ENCODE measurements at places on chromosomes 4 and X.
A peak's percentile ranks its signal among the peaks of the same experiment; 100 is the strongest.

- DNase-seq = no peak
These were observed 1.8 kb downstream of the DKK2 start for GRCh38 chr4:107034091-107034995.

GRCh38 chr4:1381944-1382541 lies 24.2 kb downstream of the NKX1-1 start:
- no peak for DNase-seq

DNA sequence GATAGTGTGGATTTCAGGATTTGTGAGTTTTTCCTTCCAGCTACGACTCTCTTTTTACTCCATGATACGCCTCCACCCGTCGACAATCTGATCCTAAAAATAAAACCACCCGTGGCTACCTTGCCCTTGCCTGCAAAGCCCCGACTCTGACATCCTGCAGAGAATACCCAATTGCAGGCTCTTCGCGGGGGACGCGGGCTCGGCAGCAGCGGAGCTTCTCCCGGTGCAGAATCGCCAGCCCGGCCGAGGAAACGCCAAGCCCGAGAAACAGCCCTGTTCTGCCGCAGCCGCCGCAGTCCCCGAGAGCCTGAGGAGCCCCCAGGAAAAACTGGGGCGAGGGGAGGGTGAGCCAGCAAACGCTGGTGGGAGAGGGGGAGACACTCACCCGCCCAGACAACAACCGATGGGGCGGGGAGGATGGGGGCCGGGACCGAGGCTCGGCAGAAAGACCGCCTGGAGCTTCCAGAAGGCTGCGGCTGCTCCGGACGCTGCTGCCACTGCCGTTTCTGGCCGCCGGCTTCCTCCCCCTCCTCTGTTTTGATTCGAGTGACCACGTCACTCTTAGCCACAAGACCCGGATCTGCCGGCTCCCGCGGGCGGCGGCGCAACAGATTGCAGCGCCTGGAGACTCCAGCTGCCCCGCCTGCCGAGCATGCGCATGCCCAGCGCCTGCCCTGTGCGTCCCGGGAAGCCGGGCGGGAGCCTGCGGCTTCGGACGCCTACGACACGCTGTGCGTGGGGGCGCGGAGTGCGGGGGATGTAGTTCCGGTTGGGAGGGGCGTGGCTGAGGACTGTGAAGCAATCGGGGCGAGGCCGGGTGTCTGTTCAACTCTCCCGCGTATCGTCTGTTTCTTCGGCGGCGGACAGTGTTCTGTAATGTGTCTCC lies at the start of gene SMIM14:
Gene SMIM14, minus strand, starts transcription at position 512 of the 886 bp plus-strand sequence. CDS start 33,720 bp downstream, outside the sequence.
- DNase-seq = peak; percentile 81

DNA sequence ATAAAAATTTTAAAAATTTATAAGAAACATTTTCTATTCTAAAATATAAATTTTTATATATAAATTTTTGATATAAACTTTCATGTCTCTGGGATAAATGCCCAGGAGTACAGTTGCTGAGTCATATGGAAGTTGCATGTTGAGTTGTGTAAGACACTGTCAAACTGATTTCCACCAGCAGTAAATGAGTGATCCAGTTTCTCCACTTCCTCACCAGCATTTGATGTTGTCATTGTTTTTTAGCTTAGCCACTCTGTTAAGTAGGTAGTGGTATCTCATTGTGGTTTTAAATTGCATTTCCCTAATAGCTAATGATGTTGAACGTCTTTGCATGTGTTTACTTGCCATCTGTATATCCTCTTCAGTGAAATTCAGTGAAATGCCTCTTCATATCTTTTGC lies 66.5 kb downstream of the MAMLD1 start:
- no peak for DNase-seq

DNA sequence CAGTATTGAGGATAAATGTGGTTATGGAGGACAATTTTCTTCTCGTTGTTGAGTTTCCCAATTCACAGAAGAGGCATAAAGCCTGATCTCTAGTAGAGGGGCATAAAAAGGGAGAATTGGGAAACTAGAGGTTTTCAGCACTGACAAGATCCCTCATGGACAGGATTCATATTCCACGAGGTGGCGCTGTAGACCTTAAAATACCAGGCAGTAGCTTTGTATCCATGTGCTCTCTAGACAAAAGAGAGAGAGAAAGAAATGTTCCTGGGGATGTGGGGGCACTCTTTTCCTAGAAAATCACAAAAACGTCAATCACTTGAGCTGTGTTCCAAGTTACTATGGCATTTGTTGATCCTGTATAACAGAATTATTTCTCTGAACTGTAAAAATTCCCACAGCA lies 128.3 kb downstream of the MAGEE1 start:
- no peak for DNase-seq

- DNase-seq = no peak
These were observed 210.6 kb upstream of the KLF3 start for GRCh38 chr4:38453253-38453881.

GRCh38 chr4:128350449-128351045 lies 62.9 kb upstream of the PGRMC2 start:
- no peak for DNase-seq

DNA sequence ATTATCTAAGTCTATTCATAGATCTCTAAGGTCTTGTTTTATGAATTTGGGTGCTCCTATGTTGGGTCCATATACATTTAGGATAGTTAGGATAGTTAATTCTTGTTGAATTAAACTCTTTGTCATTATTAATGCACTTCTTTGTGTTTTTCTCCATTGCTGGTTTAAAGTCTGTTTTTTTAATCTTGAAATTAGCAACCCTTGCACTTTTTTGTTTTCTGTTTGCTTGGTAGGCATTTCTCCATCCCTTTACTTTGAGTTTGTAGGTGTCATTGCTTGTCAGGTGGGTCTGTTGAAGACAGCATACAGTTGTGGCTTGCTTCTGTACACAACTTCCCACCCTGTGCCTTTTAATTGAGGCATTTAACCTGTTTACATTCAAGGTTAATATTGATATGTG lies 434.8 kb downstream of the OPHN1 start:
- DNase-seq = no peak

DNA sequence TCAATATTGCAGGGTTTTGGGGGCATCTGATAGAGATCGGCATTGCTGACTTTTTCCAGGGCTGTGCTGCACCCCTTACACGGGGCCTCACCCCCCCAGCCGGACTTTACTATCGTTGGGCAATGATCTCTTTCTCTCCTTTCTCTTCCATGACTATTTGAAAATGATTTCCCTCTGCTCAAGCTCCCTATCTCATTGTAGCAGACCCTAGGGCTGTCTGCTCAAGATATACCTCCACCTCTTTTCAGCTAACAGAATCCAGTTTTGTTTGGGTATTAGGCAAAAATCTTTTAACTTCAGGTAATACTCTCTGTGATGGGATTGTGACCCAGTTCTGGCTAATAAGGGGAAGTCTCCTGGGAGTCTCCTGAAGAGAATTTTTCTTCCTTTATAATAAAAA lies 43.5 kb upstream of the ATP6AP2 start:
- no peak for DNase-seq

GRCh38 chr4:11415409-11416070 lies 13.2 kb downstream of the HS3ST1 start:
- DNase-seq = peak; percentile 47

- no peak for DNase-seq
These were observed 796 bp upstream of the ZNF141 start for GRCh38 chr4:336893-337142.

DNA sequence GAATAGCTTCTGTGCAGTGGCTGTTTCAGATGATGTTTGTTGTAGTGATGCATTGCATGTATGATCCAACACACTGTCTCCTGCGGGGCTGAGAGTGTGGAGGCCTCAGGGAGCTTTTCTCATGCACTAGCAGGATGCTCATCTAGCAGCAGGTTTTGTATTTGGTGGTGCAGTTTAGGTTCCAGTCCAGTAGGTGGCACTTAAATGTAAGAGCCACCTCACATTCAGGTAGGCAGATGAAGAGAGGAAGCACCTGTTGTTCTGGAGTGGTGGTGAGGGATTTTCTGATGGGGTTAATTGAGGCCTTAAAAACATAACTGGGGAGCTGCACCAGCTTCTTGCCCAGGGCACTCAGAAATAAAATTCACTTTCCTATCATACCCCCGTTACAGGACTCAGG lies 300.9 kb downstream of the SPIN4 start:
- no peak for DNase-seq

- no peak for DNase-seq
These were observed 4.6 kb upstream of the RS1 start for GRCh38 chrX:18676470-18676869.

- DNase-seq = no peak
These were observed 150.5 kb upstream of the RXFP1 start for GRCh38 chr4:158371158-158371557.

DNA sequence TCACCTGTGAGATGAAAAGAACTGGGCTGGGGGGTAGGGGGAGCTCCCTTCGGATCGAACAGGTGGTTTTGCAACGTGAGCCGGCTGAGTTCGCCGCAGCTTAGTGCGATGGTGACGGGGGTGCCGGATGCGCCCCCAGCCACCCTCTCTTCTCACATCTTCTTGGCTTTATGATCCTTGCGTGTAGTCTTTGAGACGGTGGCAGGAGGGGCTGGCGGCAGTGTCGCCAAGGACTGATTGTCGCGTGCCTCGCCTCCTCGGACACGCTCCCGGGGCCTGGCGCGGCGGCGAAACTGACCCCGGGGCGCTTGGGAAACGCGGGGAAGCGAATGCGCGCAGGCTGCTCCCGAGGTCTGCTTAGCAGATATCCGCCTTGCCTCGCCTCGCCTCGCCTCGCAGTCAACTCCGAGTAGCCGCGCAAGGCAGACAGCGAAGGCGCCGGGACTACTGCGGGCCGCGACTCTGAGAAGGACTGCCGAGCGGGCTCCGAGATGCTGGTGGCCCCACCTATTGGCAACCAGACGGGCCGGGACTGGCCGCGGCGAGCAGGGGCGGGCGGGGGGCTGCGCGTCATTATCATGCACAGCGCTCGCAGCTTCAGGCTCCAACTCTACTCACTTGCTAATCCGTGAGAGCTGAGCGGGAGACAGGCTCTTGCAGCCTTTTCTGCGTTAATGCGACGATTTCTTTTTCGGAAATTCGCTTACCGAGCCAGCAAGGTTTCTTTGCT lies 1.5 kb downstream of the GRID2 start:
- DNase-seq = no peak

DNA sequence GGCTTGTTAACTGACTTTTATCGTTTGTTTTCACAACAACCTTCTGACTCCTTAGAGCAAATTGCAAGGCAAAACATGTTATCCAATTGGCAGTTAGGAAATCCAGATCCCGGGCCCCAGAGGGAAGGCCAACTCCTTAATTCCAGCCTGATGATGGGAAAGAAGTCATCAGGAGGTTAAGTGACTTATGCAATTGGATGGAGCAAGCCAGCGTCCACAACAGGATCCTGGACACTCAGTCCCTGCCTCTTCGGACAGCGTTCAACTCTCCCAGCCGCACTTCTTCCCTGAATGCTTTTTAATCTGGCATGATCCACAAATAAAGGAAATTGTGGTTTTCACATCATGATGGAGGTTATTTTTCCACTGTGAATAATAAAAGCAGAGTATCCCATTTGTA lies 310.1 kb downstream of the RAB28 start:
- DNase-seq = no peak

DNA sequence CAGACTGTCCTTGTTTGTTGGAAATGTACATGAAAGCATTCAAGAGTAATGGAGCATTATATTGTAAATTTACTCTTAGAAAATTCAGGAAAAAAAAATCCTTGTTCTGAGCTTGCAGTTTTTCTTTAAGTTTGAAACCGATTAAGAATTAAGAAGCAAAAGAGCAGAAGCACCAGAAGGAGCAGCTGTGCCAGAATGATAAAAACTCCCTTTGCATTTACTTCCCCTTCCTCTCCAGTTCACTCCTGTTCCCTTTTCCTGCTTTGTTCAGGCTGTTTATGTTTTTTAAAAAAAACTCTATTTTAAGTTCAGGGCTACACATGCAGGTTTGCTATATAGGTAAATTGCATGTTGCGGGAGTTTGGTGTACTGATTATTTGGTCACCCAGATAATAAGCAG lies 90.3 kb downstream of the ATOH1 start:
- DNase-seq = no peak

- no peak for DNase-seq
These were observed 158.8 kb downstream of the ADGRA3 start for GRCh38 chr4:22356987-22357596.

DNA sequence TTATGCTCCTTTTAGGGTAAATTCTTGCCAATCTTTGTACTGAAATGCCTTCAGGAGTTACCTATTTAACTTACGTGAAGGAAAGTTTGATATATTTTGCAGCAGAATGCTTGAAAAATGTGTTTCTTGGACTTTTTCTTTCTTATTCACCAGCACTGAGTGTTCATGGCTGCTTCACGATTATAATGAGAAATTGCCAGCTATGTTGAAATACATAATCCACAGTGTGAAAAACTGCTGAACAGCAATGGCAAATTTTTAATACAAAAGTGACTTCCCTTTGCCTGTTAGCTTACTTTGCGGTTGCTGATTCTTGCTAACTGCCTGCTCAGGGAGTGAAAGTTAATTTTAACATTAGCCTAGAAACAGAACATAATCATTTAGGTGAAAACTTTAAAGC lies 153.8 kb upstream of the SLC4A4 start:
- no peak for DNase-seq

GRCh38 chrX:94041881-94042280 lies 367.9 kb downstream of the FAM133A start:
- DNase-seq = no peak

GRCh38 chr4:89752932-89753598 lies 83.9 kb downstream of the SNCA start:
- DNase-seq = no peak

- DNase-seq = no peak
These were observed 76.1 kb upstream of the IRF2 start for GRCh38 chr4:184550476-184550875.

DNA sequence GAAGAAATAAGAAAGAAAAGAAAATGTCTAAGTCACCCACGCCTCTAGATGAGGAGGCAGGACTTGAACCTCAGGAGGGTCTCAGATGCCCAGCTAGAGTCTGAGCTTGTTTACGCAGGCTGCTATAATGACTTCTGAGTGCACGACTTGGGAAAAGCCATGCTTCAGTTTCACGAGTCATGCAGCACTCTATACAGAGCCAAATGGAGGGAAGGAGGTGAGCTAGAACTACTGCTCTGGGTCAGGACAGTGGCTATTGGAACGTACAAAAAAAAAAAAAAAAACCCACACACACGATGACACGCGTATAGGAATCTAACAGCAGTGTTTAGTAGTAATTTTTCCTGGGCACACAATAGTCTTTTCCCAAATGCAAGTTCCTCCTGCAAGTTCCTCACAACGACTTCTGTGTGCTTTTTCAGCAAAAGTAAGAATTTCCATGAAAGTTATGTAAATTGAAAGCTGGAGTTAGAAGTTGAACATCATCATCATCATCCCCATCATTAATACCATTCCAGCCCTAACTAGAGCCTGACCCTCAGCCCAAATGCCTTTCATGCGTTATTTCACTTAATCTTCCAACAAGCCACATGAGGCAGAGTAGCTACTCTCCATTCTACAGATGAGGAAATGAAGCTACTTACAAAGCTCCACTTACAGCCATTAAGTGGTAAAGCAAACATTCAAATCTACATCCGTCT lies 36.6 kb downstream of the IRF2 start:
- DNase-seq = peak; percentile 23

GRCh38 chr4:82811838-82812341 lies 13.3 kb upstream of the SCD5 start:
- no peak for DNase-seq

DNA sequence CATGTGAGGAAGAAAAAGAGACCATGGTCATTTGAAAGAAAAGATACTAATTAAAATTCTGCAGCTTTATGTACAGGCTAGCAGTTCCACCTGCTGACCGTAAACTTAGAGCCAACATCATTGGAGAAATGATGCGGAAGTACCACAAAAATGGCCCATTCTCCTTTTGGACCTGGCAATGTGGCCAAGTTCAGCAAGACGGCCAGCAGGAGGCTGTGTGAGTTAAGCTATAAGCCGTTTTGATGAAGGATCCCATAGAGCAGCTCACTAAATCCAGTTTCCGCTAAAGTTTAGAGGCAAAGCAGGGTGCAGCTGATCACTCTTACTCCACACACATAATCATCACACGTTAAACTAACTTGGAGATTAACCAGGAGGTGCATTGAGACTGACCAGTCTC lies 133.8 kb downstream of the LDB2 start:
- DNase-seq = no peak
